HS-5 (cell line): ENCODE measurements at places on chromosomes 12 and 14.

DNA sequence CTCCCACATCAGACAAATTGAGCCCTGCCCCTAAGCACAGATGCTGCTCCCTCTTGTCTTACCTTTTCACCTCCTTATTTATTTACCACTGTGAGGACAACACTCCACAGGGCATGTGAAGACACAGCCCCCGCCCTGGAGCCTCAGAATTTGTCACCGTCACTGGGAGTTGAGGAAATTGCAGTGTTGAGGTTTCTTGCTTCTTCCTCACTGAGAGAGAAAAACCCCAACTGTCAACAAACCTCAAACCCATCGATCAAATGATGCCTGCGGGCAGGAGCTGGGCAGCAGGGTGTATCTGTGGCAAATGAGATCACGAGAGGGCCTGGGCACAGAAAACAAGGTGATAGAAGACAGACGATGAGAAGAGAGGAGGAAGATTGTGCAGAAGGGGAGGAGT lies 30.5 kb upstream of the PLEKHG3 start:
- no peak for DNase-seq

GRCh38 chr12:126819554-126819953 lies 1447.4 kb upstream of the TMEM132C start:
- no peak for DNase-seq

- DNase-seq = no peak
Measured at GRCh38 chr12:82514880-82515279, 156.6 kb downstream of the METTL25 start.

DNA sequence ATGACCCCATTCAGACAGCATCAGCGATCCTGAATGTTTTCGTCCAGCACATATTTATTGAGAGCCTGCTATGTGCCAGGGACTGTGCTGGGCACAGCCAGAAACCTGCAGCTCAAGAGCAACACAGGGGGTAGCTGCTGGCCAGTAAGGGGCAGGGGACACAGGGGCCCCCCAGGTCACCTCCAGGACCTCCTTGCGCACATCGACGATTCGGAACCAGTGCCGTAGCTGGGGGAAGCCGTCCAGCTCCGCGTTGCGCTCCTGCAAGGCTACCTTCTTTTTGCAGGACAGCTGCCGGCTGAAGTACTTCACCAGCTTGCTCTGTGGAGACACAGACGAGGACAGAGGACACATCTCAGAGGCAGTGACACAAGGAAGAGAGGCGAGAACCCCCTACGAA lies 108.7 kb downstream of the KSR2 start:
- no peak for DNase-seq

GRCh38 chr12:15469356-15469755 lies 147.0 kb downstream of the PTPRO start:
- DNase-seq = no peak

- DNase-seq = no peak
Measured at GRCh38 chr12:45433441-45433868, 217.6 kb downstream of the ANO6 start.

DNA sequence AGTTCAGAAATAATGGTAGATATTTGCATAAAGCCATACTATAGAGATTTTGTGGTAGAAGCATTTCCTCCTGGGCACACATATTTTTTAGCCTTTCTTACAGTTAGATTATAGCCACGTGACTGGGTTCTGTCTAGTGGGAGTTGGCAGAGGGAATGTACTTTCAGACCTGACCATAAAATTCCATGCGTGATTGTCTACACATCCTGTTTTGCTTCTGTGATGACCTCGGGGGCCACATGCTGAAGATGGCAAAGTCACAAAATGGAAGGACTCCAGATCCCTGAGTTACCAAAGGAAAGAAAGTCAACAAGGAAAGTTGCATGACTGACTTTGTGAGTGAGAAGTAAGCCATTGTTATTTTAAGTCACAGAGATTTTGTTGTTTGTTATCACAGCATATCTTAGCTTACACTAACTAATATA lies 14.6 kb upstream of the MIA2 start:
- DNase-seq = peak; percentile 16

GRCh38 chr14:91229005-91229382 lies 15.5 kb downstream of the GPR68 start:
- DNase-seq = no peak

- DNase-seq = peak; percentile 42
Measured at GRCh38 chr12:93707836-93708235, 30.7 kb downstream of the CRADD start.

DNA sequence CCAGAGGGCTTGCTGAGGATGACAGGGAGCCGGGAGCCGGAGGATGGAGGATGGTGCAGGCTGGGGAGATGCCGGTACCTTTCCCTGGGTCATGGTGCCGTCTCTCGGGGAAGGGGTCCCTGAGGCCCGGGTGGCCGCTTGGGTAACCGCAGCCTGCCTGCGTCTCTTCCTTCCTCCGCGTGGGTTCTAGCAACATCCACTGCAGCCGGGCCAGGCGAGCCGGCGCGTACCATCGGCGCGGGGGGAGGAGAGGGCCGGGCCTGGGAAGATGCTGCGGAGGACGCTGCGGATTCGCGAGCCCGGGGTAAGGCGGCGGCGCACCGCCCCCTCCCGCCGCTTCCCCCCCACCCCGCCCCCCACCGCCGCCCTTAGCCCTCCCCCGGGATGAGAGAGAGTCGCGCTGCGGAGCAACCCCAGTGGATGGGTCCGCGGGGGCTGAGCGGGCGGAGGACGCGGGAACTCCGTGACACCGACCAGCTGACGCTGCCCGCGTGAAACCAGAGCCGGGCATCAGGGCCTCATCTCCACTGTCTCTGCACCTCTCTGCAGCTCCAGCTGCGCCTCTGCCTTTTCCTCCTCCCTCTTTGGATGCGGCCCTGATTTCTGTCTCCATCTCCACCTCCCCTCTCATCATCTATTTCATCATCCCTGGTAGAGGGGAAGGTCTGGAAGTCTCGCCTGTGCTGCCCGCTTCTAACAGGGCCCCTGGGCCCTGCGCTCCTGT lies at the start of gene FAIM2:
Gene FAIM2, minus strand, starts transcription at position 201 of the 724 bp plus-strand sequence. Its CDS starts 108 bp downstream, at position 93.
- DNase-seq = no peak

GRCh38 chr12:24256684-24257083 lies 307.2 kb upstream of the SOX5 start:
- DNase-seq = no peak

GRCh38 chr12:108237272-108237671 lies 101.8 kb downstream of the CMKLR1 start:
- DNase-seq = no peak

DNA sequence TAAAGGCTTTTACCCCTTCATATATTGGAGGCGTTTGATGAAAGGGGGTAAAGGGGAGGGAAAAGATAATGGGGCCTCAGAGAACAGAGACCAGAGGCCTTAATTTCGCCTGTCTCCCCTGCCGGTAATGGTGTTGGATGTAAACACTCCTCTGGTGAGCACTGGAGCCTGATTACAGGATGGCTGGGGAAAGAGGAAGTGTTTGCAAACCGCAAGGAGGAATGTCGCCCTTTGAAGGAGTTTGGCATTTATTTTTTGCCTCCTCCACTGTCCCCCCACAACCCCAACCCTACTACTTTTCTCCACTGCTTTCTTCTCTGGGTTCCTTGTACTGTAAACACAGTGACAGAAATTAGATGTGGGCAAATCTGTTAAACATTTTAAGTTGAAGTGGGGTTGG lies 211.9 kb upstream of the TBX3 start:
- DNase-seq = no peak

DNA sequence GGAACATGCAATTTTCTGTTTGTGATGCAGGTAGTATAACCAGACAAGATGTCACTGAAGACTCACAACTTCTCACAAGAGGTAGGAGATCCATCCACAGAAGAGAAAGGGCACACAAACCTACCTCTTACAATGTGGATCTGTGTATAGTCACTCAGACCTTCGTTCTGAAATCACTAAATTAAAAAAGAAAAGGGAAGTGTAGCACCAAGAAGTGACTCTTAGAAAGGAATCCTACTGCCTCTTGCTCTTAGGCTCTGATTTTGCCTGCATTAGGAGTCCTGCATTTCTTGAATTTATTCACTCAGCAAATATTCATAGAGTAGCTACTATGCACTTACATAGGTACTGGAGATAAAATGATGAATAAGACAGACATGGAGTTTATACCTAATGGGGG lies 347.6 kb downstream of the BMP4 start:
- no peak for DNase-seq

DNA sequence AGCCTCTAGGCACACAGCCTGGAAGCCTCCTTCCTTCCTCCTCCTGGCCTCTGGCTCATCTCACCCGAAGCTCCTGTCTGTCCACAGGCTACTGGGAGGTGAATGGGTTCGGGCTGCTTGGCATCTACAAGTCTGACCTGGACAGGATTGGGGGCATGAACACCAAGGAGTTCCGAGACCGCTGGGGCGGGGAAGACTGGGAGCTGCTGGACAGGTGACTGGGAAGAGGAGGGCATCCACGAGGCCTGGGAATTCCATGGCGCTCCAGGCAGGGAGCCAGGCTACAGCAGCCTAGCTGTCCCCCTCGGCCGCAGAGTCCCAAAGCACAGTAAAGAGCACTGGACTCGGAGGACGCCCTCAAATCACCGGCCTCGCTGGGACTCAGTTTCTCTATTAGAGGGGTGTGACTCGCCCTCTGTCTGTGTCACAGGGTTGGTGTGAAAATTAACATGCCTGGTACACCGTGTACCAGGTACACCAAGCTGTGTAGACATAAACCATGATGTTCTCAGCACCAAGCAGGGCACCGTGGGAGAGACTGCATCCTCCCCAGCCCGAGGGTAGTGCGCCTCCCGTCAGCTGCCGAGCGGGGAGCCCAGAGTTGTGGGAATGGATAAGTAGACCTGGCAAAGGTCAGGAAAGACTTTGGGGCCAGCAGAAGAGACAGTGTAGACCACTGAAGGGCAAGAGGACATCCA lies 99.6 kb downstream of the B4GALNT3 start:
- DNase-seq = no peak

GRCh38 chr12:30384976-30385375 lies 310.7 kb downstream of the IPO8 start:
- DNase-seq = no peak

DNA sequence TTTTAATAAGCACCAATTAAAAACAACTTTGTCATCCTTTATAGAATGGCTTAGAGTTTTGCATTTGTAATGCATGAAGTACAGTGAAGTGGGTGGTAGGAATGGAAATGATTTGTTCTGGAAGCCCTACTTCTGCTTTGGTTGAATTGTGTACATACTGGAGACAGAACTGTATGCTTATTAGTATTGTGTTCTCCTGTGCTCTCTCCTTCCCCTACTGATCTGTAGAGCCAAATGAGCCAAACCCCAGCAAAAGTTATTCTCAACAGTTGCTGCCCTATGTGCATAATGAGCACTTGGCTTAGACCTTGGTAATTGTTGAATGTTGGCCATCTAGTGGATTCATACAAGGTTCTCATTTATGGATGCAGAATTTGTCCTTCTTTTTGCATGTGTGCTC lies 916.1 kb downstream of the GALC start:
- DNase-seq = no peak

GRCh38 chr12:74051848-74052247 lies 485.8 kb upstream of the ATXN7L3B start:
- DNase-seq = no peak

DNA sequence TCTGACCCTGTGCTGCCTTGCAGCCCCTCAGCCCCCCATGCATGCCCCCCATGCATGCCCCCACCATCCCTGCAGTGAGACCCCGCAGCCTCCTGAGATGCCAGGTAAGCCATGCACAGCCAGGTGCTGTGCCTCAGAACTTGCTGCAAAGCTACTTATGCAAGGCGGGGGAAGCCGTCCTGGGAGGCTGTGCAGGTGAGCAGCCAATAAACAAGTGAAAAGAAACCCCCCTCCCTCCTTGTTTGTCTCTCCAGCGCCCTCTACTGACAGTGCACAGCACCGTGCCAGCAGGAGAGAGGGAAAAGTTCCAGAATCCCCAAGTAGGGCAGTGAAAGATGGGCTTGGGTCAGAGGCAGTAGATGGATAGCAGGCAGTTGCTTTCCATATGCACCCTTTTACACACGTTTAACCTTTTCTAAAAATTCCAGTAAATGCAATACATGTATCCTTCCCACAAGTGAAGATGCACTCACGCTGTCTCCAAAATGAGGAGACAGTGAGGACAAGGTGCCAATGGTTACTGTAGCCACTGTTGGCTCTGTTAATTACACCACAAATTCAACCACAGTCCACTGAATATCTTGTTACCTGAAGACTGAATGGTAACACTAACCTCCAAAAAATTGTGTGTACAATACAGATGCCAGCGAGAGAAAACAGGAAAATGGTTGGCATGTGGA lies 18.0 kb downstream of the TNFAIP2 start:
- DNase-seq = no peak

- peak; percentile 79 for DNase-seq
Measured at GRCh38 chr12:38689704-38690103, 215.7 kb downstream of the CPNE8 start.

- DNase-seq = no peak
Measured at GRCh38 chr12:12240662-12241340, 26.0 kb downstream of the LRP6 start.

GRCh38 chr14:102731871-102732800 lies 45.1 kb upstream of the TRAF3 start:
- no peak for DNase-seq

- DNase-seq = no peak
Measured at GRCh38 chr14:76985540-76986230, 42.8 kb downstream of the IRF2BPL start.

DNA sequence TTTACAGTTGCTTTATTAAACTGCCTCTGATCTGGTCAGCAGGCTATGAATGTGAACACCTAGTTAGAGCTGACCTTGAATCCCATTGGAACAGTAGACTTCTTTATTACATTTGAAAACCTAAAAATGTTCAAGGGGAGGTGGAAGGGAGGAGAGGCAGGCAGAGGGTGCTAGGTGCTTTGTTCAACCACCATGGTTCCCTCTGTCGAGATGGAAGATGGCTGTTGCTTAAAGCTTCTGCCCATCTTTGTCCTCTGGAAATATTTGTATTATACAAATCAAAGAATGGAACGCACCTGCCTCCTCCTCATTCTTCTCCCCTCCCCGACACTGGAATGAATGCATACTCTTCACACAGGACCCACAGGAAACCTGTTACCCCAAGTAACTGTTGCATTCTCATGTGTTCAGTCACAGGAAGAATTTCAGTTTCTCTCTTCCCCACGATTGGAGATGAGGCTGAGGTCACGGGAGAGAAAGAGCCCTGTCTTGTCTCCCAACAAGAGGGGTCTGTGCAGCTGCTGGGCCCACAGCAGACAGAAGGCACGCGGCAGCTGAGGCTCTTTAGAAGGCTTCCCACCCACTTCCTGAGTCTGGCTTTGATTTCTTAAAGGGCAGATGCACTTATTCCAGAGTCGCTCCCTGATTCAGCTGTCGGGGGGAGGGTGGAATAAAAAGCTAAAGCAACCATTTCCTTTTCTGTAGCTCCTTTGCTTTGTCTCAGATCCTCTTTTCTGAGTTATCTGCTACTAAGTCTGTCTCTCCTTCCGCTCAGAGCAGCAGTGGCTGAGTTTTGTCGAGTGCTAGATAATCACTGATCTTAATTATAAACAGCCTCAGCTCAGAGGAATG lies 217.9 kb upstream of the BTG1 start:
- DNase-seq = no peak

- no peak for DNase-seq
Measured at GRCh38 chr12:65525491-65526141, 247.1 kb downstream of the MSRB3 start.
